ENCODE measurements at places on chromosomes 12 and 14.

- DNase-seq, result no peak
Measured at GRCh38 chr12:127519779-127520178, 747.2 kb upstream of the TMEM132C start.

DNA sequence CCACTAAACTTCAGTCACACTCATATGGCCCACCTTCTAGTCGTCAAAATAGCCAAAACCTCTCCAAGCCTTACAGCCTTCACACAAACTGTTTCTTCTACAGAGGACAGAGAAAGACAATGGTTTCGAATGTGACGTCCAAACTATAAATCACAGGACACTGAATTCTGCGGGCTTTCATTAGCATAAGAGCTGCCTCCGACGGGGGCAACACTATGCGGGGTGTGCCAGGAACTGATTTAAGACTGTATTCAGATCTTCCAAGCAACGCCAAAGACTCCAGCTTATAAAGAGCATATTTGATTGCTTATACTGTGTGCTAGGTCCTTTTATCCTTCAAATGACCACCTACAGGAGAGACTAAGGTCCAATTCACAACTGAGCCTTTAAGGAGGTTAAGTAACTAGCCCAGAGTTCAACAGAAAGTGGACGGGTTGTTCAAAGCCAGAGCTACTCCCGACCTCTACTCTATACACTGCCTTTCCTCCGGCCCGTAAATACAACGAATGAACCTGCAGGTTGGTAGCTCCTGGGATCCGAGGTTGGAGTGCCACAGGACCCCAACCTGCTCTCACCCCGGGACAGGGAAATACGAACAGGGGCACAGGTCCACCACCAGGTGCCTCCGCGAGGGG, 575 bp downstream of the L2HGDH start:
- DNase-seq, result no peak

- no peak for DNase-seq
Measured at GRCh38 chr12:52142431-52142830, 49.4 kb downstream of the KRT80 start.

- DNase-seq, result no peak
Measured at GRCh38 chr12:53737951-53738405, 10.7 kb upstream of the CALCOCO1 start.

DNA sequence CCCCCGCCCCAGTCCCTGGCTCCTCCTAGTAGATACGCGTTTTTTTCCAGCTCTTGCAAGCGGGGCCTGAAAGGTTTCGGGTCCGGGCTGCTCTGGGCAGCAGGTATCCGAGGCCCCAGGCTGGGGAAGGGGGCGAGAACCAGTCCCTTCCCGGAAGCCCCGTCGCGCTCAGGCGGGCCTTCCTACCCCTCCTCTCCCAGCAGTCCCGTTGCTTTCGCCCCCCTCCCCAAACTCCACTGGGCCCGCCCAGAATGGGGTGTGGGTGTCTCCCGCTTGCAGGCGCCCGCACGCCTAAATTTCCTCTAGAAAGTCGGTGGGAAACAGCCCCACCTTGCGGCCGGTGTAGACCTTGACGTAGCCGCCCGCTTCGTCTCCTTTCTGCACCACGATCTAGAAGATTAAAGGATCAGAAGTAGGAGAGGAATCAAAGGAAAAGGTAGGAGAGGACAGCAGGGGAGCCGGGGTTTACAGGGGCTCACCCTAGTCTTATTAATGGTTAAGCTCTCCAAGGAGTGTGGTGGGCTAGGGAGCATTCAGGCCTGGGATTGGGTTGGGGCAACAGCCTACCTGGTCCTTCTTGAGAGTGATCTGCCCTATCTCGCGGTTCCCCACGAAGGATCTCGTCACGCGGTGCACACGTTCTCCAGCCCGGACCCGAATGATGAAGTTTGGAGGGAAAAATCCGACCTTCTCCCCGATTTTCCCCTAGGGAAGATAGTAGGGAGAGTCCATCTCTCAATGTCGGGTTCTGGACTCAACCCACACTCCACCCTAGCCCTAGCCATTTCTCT, 7.3 kb downstream of the STAC3 start:
- DNase-seq, result peak; percentile 86

DNA sequence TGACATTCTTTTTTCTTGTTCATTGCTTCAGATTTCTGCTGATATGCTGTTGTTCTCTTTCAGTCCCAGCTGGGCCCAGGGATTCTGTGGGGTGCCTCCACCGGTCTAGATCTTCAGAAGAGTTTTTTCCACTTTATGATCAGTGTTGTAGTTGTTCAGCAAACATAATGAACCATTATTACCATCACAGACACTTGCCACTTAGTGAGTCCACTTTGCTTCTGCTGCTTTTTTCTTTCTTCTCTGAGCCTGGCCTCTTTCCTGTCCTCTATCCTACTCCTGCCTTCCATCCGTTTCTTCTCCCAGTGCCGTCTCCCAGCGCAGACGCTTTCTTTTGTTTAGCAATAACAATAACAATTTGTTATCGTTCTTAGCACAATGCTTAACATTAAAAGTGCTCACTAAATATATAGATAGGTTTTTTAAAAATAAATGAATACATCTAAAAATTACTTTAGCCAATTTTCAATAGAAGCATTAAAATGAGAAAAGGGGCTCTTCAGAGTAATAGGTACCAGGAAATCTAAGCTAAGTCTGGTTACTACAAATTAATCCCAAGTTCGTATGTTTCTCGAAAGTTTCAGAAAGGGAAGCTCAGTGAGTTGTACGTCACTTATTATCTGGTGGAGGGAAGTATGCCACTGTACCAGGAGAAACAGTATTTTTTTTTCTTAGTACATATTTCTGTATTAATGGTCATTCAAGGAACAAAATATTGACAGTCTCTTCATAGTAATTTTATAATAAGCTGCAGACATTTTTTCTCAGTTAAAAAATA, 98.2 kb downstream of the SRGAP1 start:
- no peak for DNase-seq

GRCh38 chr12:105888696-105889095, 250.1 kb downstream of the NUAK1 start:
- DNase-seq, result no peak

DNA sequence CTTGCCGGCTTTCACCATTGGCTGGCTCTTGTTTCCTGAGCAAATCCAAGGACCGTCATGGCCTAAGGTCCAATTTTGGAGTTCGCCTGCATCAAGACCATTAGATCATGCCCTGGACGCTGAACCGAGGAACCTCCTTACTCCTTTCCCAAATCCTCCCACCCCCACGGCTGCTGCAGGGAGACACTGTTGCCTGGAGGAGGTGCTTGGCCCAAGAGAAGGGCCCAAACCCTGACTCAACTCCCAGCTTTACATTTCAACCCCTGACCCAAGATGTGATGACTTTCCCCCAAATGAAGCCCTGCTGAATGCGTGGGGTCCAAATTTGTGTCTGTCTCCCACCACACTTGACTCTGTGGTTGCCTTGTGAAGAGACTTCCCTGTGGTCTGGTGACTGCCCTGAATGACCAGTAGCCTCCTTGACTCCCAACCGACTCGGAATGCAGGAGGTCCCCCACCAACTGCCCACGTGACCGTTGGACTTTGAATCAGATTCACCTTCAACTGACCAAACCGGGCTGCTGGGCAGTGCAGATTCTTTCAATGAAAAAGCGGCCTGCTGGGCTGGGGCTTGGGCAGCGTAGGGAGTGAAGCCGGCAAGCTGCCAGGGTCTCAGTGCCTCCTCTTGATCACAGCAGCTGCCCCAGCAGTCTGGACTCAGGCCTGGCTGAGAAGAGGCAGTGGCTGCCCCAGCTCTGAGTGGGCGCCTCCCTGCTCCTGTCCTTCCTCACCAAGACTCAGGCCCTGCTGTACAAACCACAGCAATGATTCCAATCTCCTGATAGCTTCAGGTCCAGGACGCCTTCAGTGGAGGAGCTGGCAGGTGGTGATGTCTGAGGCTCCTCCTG, 46.7 kb upstream of the OASL start:
- DNase-seq, result no peak

DNA sequence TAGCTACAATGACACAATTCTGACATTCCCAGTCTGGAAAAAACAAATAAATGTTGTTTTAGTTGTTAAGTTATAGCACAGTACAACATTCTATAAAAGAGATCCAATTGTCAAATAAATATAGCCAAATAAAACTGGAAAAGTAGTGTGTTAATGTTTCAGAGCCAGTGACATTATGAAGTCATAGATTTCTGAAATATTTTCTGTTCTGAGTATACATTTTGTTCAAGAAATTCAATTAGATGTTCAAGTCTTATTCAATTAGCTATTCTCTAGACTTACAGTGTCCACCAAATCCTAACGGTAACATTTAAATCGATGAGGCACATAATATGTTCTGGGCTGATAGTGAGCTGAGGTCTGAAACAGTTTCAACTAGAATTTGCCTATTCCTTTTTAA, 196.1 kb upstream of the ABCD2 start:
- DNase-seq, result no peak

GRCh38 chr14:45787167-45787566, 534.2 kb upstream of the MIS18BP1 start:
- no peak for DNase-seq

DNA sequence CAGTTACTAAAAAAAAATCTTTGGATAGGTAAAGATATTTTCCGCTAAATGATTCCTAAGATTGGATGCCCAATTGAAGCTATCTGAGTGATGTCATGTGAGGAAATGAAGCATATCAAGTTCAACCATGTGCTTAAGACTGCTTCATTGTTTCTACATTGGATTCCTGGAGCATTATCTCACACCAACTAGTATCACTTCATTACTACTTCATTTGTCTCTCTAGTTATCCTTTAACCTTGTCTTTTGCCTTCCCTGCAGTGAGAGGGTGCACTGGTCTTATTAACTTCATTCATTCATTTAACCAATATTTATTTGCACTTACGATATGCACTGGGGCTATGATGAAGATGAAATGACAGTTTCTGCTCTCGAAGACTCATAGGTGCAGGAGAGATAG, 198.1 kb downstream of the SLC38A4 start:
- DNase-seq, result no peak

GRCh38 chr14:105481886-105482457, 4.7 kb upstream of the CRIP1 start:
- DNase-seq, result peak; percentile 96

DNA sequence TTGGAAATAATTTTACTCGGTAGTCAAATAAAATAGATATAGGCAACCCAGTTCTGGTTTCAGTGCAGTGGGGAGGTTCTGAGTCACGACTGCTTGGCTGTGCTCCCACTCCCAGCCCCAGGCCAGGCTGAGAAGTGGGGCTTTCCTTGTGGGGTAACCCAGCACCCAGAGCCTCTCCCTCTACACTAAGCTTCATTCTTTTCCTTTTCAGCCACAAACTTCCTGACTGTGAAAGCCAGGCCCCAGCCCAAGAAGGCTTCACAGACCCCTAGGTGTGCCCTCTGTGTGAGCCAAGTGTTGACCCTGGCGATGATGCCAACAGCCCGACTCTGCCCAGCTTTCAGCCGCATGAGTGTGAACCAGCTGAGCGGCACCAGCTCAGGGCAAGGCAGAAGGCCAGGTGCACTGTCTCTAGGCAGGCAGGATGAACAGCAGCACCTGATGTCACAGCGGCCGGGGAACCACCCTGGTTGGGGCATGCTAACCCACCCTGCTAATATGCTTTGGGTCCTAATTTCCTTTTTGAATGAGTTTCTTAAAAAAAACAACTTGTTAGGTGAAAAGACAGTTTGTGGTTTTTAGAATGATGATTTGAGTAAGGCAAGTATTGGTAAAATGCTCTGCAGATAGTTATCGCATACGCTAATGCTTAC, 42.2 kb upstream of the ATP23 start:
- no peak for DNase-seq

DNA sequence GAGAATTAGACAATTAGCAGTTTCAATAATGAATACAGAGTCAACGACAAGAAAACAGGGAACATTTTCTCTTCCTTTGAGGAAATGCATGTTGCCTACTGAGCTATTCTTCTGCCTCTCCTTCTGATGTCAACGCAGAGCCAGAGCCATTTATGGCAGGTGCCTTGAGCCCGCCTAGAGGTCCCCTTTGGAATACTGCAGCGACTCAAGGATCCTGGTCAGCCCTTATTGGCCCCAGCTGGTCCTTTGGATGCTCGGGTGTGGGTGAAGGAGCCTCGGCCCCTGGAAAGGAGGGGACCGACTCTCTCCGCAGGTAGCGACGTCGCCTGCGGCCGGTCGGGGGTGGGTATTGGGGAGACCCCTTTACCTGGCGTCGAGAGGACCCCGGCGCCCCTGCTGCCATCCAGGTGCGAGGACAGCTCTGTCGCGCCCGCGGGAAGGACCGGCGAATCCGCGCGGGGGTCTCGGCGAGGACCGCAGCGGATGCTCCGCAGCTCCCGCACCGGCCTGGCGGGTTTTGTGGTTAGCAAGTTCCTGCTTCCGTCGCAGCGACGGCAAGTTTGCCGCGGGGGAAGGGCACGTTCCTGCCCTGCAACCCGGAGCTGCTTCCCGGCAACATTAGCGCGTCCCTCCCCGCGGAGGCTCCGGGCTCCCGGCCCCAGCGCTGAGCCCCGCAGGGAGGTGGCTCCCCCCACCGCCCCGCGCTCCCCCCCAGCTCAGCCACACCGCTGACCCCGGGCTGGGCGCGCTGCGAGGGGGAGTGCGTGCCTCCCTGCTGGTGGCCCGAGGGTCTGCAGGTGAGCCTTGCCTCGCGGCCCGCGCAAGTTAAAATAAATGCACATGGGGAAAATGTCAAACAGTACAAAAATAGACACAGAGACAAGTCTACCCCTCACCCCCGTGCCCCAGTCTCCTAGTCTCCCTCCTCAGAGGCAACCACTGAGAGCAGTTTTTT, at the start of gene MANSC1:
MANSC1 (minus strand) TSS at position 532 of the 955 bp plus-strand sequence. CDS start 6,928 bp downstream, outside the sequence.
- peak; percentile 83 for DNase-seq

- DNase-seq, result no peak
Measured at GRCh38 chr12:124487834-124488165, 79.6 kb downstream of the NCOR2 start.

DNA sequence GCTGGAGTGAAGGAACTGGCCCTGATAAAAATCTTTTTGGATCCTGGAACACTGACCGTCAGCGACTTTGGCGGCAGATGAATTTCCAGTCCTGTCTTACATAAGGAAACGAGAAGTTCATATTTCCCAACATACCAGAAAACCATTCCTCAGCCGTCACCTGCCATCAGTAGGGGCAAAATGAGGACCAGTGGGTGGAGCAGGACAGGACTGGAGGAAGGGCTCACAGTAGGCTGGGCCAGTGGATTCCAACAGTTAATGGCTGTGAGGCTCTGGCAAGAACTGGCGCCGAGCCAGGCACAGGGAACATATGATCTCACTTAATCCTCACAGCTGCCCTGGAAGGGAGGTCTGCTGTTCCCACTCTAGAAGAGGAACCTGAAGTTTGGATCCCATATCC, 67.2 kb upstream of the FAM181A start:
- DNase-seq, result no peak
